ENCODE measurements at places on chromosomes 3 and 15.

GRCh38 chr3:12231431-12231830 is 57.4 kb upstream of the PPARG start:
- no peak for DNase-seq

DNA sequence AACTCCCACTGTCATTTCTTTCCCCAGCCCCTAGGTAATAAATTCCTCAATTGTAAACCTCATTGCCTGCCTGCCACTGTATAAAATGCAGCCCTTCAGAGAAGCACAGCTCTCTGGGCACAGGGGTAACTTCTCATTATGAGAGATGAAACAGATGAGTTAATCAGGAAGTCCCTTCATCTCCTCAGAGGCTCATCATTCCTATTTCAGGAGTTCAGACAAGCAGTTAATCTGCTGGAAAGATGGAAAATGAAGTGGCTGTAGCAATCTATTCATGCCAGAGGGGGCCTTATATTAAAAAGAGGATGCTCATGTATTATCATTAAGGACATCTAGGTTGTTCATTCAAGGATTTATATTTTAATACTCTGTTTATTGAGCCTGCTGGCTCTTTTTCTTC is 519.5 kb upstream of the LMCD1 start:
- no peak for DNase-seq

DNA sequence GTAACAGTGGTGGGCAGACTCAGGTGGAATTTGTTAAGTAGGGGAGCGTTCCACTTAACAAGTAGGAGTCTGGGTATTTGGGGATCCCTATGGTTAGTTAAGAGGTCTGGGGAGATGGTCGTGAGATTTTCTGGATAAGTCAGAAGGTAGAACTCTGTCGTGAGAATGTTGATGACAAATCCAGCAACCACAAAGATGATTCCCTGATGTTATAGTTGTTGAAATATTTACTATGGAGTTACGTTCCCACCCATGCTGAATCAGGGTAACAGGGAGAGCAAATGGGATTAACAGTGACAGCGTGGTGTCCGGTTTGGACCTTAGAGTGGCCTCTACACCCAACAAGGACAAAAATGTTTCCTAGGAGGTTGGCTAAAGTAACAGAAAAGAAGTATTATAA is 110.8 kb downstream of the MFSD1 start:
- DNase-seq, result no peak

DNA sequence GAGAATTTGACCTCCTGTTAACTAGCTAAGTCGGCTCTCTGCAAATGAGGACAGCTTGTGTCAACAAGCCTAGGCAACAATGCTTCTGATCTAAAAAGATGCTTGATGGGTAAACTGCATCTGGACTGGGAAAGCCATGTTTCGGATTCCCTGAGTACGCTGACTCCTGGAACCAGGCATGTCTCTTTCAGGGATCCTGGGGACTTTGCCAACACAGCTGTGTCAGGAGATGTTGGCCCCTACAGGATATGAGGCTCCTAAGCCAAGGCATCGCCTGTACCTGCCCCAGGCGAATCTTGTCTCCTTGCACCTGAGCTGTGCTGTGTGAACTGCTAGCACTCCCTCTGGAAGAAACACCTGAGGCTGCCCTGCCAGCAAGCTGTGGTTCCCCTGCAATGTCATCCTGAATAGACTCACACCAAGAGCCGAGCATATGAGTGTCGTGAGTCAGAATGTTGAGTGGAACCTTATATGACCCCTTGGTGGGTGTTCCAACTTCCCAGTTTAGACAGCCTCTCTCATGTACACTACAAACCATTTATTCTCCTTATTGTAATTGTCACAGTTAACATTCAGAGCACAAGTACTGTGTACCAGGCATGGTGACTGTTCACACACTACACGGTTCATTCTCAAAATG is 17.0 kb downstream of the EOGT start:
- DNase-seq, result no peak

DNA sequence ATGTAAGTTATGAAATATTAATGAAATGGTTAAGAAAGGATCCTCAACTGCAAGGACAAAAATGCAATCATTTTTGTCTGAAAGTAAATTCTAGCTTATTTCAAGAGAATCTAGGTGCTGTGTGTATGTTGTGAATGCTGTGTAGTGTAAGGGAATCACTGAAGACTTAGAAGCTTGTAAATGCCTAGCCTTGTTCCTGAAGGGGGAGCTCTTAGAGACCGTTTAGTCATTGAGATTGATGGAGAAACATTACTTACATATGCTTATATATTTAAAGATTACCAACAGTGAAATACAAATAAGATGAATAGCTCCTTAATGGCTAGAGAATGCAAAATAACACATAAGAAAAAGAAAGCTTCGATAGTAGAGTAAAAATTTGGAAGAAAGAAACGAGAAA is 67.9 kb downstream of the CNTN4 start:
- DNase-seq, result no peak

DNA sequence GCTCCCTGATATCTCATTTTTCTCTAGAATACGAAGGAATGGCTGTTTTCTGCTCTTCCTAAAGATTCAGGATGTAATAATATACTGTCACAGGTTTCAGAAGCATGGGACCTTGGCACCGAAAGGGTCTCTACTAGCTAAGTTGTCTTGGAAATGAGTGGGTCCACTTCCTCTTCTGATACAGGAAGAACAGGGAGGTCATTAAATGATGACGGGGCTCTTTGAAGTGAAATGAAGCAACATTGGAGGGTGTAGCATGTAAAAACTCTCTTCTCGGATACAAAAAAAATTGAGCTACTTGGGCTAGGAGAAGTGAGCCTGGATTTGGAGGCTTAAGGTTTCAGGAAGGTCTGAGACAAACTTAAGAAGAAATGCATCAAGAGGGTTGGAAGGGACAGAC is 349.8 kb upstream of the TPRG1 start:
- no peak for DNase-seq

DNA sequence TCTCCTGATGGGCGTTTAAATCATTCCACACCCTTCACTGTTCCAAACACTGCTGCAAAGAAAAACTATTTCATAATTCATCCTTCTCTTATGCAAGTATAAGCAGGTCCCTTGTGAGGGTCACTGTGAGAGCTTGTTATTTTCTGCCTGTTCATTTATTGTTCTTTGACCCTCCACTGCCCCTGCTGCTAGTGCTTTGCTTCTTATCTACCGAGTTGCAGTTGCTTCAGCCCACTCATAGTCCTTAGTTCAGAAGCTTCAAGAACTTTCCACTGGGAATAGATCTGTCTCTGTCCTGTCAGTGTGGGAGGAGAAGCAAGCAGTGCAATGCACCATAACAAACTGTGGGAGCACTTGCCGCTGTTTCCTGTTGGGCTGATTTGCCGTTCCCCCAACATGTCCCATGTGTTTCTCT is 39.8 kb downstream of the RIOX2 start:
- no peak for DNase-seq

DNA sequence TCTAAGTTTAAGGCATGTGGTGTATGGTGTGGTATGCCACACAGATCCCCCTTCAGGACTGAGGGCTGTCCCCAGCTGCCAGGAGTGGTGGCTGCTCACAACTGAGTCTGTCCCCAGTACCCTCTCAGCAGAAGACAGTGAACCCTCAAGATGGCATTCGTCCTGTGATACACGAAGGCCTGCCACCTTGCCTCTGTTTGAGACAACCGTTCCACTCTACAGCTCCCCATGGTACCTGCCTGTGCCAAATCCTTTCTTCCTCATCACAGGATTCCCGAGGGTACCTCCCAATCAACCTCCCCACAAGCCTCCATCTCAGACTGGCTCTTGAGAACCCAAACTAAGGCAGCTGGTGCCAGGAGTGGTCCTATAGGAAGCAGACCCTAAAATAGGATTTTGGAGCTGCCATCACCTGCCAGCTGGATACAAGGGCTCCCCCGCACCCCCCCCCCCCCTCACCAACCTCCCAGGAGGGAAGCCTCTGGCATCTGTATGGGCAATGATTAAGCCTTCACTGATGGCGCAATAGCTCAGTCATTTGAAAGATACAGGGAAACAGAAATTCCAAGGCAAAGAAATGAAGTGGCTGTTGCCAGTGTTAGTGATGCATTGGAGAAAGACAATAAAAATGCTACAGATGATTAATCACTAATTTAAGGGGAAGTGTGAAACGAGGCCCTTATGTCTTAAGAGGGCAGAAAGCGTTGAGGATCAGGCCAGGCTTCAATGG is 230.0 kb upstream of the LYSMD4 start:
- no peak for DNase-seq

DNA sequence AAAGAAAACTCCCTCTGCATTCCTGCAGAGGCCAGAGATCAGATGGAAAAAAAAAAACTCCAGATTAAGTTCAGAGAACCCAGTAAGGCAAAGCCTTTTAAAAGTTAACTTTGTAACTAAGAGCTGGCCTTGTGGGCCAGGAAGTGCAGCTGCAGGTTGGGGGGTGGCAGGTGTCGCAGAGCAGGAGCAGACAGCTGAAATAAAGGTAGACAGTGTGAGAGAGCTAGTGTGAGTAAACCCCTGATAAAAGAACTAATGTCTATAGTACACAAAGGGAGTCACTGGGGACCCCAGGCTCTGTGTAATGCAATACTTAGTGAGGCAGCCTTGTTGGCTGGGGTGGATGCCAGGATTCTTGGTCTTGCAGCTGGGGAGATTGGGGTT is 42.1 kb downstream of the PPCDC start:
- DNase-seq, result no peak

- DNase-seq, result no peak
Observed at GRCh38 chr3:32435911-32436815, 44.5 kb downstream of the CMTM7 start.

DNA sequence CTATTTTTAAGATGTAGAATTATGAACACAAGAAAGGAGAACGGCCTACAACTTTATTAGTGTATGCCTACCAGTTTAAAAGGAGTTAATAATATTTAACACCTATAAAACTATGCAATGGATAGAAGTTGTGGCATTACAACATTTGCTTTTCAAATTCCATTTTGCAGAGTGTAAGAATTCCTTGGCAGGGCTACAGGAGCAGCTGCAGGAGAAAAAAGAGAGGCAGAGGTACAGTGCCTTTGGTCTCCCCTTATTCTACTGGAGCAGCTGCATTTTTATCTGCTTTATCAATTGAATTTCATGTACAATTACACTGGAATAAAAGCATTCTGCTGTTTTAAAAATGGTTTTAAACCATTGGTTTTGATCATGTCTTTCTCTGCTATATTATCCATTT is 145.7 kb upstream of the KCNH8 start:
- no peak for DNase-seq

DNA sequence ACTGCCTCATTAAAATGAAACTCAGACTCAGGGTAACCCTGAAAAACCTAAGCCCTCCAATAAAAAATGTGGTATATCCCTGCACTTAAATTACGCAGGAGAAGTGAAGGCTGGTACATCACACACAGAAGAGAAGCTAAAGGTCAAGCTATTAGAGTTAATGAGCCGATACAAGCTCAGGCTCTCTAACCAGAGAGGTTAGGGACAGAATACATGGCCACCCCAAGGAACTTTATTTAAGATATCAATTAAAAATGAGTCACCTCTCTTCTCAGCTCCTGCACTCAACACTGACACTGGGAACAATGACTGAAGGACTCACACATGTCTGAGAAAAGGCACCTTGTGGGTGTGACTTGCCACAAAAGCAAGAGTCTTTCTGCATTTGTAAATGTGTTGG is 800.6 kb upstream of the CFAP20DC start:
- DNase-seq, result no peak

- DNase-seq, result no peak
Observed at GRCh38 chr15:43934480-43934879, 107.7 kb downstream of the WDR76 start.

- no peak for DNase-seq
Observed at GRCh38 chr15:81297147-81297572, 26.8 kb downstream of the STARD5 start.

- DNase-seq, result no peak
Observed at GRCh38 chr15:50496692-50497091, 49.8 kb downstream of the USP50 start.

DNA sequence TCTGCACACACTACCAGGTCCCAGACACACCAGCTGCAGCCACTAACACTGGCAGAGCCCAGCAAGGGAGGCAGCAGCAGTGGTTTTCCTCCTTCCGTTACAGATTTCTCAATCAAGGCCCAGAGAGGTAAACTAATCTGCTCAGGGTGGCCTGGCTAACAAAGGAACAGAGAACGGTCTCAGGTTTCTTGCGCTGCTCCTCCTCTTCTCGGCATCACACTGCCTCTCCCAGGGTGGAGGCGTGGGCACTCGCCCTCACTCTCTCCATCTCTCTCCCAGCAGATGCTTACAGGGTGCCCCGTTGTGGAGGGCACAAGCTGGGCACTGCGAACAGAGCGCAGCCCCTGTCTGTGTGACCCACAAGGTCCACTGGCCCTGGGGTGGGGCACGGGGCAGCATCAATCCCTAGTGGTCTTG is 228.7 kb downstream of the VPS13C start:
- no peak for DNase-seq

DNA sequence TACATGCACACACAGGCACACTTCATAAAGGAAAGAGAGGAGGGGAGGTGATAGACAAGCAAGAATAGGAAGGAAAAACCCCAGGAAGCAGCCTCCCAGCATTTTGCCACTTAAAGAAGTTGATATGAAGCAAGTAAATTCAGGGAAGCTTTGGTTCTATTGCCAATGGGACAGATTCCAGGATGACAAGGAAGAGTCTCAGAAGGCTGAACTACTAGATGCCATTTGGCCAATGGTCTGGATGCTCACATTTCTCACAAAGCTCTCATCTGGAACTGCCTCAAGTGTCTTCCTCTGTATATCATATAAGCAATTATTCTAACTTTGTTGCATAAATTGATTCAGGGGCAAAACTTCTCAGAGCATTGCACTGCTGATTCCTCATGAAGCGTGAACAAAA is 78.8 kb upstream of the STRIT1 start:
- no peak for DNase-seq

GRCh38 chr3:143977341-143978262 is 6.0 kb downstream of the DIPK2A start:
- no peak for DNase-seq
